ENCODE measurements at places on chromosomes 3 and 15.

DNA sequence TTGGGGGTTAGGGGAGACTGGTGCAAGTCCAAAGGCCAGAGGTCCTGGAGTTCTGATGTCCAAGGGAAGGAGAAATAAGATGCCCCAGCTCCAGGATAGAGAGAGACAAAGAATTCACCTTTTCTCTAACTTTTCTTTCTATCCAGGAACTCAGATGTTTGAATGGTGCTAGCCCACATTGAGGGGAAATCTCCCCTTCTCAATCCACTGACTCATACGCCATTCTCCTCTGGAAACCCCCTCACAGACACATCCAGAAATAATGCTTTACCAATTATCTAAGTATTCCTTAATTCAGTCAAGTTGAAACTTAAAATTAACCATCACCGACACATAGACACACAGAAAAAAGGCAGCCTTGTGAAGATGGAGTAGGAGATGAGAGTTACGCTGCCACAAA is 1085.2 kb downstream of the NSUN3 start:
- no peak for DNase-seq

DNA sequence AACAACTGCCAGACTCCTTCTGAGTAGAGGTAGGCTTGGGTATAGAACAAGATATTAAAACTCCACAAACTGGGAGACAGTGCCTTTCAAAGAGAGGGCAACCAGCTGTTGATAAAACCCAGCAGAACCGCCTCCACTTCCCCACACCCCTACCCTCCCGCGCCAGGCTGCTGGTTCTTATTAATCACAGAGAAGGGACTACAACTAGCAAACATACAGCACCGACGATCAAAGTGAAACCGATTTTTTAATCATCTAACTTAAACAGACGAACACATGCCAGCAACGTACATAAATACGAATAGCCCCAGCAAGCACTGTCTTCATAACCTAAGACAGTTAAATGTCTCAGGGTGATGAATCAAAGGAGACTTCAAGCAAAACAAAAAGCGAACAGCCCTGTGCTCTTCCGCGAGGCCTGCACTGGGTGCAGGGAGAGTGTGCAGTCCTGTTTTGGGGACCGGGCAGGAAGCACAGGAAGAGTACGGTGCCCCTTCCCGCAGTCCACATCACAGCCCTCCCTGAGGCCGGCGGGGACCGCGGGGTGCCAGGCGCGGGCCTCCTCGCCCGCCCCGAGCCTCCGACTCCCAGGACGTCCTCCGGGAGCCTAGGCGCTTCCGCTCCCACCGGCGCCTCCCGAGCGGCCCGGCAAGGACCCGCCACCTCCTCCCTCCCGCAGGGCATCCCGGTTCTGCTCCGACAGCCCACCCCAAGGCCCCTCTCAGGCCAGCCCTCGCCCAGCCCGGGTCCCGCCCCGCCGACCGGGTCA is 75.1 kb upstream of the VGLL4 start:
- DNase-seq = no peak

GRCh38 chr3:32172420-32172819 is 66.0 kb downstream of the GPD1L start:
- DNase-seq = no peak

DNA sequence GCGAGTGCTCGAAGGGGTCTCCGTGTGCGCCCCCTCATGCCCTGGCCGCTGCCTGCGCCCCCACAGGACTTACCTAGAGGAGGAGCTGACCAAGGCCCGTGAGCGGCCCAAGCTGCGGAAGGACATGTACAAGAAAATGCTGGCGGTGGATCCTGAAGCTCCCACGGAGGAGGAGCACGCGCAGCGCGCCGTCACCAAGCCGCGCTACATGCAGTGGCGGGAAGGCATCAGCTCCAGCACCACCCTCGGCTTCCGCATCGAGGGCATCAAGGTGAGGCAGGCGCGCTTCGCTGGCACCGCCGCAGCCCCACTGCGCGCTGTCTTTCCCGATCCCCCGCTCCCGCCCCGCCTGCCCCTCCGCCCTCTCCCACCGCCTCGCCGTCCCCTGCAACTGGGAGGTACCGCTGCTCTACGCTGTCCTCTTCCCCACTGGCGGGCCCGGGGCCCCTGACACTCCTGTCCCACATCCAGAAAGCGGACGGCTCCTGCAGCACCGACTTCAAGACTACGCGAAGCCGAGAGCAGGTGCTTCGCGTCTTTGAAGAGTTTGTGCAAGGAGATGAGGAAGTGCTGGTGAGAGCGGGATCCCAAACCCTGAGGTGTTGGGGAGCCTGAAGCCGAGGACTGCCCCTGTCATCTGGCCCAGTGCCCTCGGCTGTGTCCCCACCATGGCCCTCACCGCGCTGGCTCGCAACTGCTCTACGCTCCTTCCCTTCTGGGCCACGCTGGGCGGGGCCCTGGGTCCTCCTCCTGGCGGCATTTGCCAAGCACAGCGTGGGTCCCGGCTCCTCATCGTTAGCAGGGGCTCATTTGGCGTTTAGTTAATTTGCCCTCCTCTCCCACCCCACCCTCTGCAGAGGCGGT is 8.5 kb downstream of the ITPKA start:
- no peak for DNase-seq

- no peak for DNase-seq
These were observed 2.4 kb upstream of the SLC12A6 start for GRCh38 chr15:34339946-34340345.

DNA sequence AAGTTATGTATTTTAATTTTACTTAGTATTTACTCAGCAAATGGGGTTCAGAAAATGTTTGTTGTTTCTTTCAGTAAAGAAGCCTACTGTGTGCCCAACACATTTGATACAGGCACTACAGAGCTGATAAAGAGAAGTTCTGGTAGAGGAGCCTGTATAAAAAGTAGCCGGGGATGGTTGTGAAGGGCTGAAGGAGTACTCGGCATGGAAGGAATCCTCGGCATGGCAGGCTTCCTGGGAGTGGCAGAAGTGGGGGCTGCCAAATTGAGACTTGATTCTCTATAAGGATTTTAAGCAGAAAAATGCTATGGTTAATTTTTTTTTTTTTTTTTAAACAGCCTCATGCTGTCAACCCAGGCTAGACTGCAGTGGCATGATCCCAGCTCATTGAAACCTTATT is 9.3 kb downstream of the ARL13B start:
- DNase-seq = no peak

DNA sequence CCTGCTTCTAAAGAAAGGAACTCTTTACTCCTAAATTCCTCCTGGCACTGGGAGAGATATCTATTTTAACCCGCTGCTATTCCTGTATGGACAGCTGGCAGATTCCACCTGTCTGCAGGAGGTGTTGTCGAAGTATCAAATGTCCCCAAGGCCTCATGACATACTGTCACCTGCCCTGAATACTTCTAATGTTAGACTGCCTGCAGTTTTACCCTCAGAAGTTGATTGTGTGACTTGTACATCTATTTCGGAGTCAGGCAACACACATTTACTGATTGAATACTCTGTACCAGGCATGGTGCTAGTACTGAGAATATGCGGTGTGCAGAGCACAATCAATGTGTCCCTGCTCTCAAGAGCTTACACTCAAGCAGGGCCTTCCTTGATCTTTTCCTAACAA is 38.6 kb downstream of the PDZRN3 start:
- DNase-seq = no peak

- no peak for DNase-seq
These were observed 118.4 kb downstream of the NR2F2 start for GRCh38 chr15:96448923-96449322.

DNA sequence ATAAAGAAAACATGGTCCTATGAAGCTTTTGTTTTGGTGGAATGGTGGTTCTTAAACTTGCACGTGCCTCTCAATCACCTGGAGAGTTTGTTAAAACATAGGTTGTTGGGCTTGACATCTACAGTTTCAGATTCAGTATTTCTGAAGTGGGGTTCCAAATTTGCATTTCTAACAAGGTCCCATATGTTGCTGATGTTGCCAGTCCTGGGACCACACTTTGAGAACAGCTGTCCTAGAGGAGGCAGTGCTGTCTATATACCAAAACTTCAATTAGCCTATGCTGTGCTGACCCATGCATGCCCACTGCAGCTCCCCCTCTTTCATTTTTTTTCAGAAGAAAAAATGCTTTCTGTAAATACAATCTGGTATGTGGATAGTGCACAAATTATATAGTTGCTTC is 31.3 kb downstream of the ALCAM start:
- DNase-seq = no peak

DNA sequence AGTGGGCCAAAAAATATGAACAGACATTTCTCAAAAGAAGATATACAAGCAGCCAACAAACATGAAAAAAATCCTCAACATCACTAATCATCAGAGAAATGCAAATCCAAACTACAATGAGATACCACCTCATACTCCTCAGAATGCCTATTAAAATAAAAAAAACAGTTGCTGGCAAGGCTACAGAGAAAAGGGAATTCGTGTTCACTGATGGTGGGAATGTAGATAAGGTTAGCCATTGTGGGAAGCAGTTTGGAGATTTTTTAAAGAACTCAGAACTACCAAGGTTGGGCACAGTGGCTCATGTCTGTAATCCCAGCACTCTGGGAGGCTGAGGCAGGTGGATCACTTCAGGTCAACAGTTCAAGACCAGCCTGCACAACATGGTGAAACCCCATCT is 27.8 kb upstream of the C15orf40 start:
- DNase-seq = no peak

DNA sequence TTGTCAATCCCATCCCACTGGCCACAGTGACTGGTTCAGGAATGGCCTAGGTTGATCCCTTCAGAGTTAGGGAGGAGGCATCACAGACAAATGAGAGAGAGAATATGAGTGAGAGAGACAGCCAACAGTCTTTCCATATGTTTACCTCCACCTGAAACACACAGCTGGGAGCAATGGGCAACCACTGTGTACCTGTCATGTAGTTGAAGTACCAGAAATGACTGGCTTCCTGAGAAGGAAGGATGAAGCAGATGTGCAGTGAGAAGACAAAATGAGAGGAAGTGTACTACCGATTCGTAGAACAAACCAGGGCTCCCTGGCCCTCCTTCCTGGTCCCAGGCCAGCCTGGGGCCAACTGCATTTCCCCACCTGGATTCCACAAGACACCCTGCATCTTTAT is 27.4 kb downstream of the SRGAP3 start:
- no peak for DNase-seq

DNA sequence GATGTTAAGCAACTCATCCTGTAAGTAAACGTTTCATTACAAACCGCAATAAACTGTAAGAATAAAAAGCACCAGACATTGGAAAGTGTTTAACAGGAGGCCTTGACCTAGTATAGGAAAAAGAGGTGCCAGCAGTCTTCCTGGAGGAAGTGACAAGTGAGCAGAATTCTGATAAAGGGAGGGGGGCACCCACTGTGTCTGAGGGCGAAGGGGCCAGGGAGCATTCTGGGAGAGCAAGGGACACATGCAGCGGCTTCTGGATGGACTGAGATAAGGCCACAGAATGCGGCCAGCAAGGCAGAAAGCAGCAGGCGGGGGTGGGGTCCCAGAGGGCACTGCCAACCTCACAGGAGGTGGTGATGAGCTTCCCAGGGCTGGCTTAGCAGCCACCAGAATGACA is 80.2 kb downstream of the MTHFS start:
- no peak for DNase-seq

DNA sequence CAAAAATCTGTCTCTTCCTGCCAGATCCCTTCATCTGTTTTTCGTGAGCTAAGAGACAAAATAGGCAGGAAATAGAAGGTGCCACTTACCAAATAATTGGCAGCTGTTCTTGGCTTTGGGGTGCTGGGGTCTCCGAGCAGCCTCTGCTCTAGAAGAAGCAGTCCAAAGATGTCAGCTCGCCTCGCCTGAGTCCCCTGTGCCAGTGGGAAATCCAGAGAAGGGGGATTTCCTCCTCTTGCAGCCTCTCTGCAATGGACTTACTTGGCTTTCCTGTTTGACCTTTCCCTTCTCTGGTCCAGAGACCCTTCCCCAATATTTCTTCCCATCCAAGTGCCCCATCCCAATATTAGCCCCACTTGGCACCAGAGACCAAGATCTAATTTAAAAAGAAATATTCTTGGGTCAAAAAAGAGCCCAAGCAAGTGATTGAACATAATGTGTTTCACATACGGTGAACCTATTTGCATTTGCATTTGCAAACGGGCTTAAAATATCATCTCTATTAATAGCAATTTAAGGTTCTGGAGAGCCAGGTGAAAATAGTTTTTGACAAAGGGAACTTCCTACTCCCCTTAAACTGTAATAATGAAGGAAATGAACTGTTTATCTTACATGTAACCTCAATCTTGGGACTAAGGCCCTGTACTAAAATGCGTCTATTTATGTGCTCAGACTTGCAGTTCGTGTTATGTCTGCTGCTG is 23.2 kb downstream of the CD86 start:
- no peak for DNase-seq

DNA sequence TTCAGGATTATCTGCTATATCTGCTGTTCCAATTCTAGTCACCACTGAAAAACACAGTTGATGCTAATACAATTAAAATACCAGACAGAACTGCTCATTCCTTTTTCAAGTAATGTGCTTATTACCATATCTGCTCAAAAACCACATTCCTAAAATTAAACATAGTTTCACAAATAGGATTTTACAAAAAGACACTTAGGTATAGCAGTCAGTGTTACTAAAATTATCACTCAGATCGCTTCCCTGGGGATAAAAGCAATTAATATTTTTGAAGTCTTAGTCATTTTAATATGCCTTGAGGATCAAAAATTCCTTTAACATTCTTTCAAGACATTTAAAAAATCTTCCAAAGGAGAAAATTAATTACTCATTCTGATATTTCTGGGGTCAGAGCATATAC is 71.5 kb downstream of the RAD18 start:
- no peak for DNase-seq

DNA sequence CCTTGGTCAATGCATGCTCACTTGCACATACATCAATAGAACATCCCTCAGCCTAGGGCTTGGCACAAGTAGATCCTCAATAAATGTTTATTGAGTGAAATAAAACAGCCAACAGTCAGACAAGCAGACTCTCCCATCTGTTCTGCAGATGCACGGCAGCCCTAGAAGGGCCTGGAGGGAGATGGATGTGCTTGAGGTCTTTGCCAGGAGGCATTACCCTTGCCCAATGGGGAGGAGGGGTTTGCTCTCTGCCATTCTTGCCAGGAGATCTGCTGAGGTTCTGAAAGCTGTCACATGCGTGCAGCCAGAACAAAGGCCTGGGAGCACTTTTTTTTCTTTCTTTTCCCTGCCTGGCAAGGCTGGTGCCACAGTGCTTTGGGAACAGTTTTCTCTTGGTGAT is 349.3 kb upstream of the THRB start:
- DNase-seq = no peak

DNA sequence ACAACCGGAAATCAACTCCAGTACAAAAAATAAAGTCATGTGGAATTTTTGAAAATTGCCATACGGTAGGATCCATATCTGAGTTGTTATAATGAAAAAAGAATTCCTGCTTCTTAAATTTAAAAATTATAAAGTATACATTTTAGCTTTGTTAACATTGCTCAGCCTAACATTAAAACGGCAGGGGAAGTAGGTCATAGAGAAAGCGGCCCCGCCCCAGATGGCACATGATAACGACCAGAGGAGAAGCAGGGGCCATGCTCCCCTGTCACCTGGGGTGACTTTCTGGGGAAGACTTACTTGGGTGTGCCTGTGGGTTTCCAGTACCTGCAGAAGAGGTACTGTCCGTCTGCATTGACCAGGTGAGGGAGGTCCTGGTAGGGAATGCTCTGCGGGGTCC is 921 bp downstream of the MGLL start:
- no peak for DNase-seq

- no peak for DNase-seq
These were observed 32.4 kb upstream of the SLC6A11 start for GRCh38 chr3:10783360-10784351.

All from stimulated activated CD4-positive, alpha-beta T cell treated with anti-CD3 and anti-CD28 coated beads, Interleukin-15, amount 100 ng/mL, for 1 hour (primary cell).